Activated naive CD8-positive, alpha-beta T cell treated with anti-CD3 and anti-CD28 coated beads for 36 hours (primary cell): ENCODE measurements at places on chromosomes 3 and 15.

GRCh38 chr15:41286665-41287333 is 45.6 kb downstream of the OIP5 start:
- DNase-seq, result no peak

GRCh38 chr3:183819831-183820230 is 5.5 kb downstream of the MAP6D1 start:
- DNase-seq, result no peak

GRCh38 chr15:48060396-48060795 is 60.4 kb upstream of the SLC24A5 start:
- no peak for DNase-seq

- no peak for DNase-seq
Observed at GRCh38 chr3:123762805-123763204, 121.3 kb downstream of the MYLK start.

DNA sequence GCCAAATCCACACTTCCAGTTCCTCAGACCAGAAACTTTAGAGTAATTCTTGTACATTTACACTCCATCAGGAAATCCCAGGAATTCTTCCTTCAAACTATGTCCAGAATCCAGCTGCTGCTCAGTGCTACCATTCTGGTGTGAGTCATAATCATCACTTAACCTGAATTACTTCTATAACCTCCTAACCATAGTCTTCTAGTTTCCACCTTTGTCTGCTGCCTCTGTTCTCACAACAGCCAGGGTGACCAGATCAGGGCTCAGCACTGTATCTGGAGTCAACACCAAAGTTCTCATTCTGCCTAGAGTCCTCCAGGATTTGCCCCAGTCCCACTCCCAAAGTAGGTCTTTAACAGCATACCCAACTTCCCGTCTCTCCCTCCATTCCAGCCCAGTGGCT is 3.4 kb downstream of the CLDND1 start:
- no peak for DNase-seq

DNA sequence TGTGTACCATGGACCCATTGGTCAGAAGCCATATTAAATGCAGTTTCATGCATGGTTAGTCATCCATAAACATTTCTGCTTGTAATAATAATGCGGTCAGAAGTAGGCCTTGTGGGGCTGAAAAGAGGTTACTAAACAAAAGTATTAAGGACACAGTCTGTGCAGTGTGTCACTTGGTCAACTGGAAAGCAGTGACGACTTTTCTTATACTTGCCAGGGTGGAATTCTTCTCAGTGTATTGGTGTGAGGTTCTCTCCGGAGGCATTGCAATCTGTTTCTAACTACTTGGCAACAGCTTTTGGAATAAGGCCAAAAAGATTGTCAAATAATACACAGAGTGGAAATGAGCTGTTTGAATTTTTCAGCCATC is 46.8 kb downstream of the CHL1 start:
- DNase-seq, result no peak

- no peak for DNase-seq
Observed at GRCh38 chr15:51289290-51289689, 49.1 kb downstream of the CYP19A1 start.

- DNase-seq, result no peak
Observed at GRCh38 chr3:63927422-63928280, 15.5 kb upstream of the SCAANT1 start.

GRCh38 chr3:122688996-122689395 is 8.4 kb downstream of the PARP14 start:
- no peak for DNase-seq

GRCh38 chr3:152258448-152259393 is 10.0 kb upstream of the MBNL1 start:
- peak; percentile 74 for DNase-seq

DNA sequence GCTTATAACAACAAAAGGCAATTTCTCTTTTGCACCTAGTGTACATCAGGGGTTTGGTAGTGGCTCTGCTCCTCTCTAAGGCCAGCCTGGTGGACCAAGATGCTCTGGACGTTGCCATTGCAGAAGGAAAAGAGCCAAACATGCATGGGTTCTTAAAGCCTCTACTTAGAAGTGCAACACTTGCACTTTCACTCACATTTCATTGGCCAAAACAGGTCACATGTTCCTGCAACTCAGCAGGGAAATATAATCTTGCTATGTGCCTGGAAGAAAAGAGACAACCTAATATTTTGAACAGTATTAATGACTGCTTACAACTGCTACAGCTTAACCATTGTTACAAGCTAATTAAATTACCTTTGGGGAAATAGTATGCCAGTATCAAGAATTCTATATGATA is 182.9 kb downstream of the IL5RA start:
- DNase-seq, result no peak

GRCh38 chr3:45906681-45907407 is 20.5 kb downstream of the CCR9 start:
- no peak for DNase-seq

- no peak for DNase-seq
Observed at GRCh38 chr3:71180524-71180923, 403.0 kb downstream of the FOXP1 start.

DNA sequence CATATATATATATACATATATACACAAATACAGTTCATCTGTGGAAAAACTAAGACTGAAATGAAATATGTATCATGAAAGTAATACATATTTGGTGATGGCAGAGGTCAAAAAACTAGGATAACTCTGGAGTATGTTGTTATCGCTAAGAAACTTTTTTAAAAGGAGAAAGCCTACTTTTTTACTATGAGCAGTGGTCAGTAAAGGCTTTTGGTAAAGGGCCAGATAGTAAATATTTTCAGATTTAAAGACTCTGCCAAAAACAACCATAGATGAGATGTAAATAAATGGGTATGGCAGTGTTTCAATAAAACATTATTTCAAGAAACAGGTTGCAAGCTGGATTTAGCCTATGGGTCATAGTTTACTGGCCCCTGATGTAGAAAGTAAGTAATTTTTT is 93.8 kb upstream of the TGFBR2 start:
- DNase-seq, result no peak

- no peak for DNase-seq
Observed at GRCh38 chr3:88469216-88469615, 319.5 kb downstream of the C3orf38 start.

DNA sequence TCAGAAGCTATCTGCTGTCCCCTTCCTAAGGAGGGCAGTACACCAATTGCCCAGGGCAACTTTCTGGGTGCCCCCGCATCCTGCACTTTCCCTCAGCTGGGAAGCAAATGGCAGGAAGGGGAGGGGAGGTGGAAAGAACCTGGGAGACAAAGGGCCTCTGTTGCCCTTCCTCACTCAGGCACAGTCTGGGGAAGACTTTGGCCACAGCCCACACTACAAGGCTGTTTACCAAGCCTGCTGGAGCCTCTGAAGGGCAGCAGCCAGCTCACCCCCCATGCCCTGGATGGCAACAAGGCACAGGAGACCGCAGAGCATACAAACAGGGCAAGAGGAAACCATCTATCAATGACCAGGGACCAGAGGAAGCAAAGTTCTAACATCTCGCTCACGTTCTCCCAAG is 42.4 kb downstream of the ARRDC4 start:
- no peak for DNase-seq

DNA sequence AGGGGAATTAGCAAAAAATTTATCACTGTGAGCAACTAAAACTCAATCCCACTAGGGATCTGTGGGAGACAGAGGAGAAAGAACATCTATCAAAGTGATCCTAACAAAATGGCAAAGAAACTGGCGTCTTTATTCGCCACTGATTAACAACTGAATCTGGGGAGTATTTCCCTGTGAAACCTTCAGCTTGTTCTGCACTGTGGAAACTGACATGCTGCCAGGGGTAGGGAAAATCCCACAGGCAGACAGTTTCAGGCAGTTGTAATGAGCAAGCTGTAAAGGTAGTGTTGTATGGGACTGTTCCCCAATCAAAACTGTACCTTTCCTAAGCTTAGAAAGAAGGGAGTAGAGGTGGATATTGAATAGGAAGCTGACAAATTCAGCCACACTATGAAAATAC is 611.7 kb downstream of the VGLL3 start:
- no peak for DNase-seq

DNA sequence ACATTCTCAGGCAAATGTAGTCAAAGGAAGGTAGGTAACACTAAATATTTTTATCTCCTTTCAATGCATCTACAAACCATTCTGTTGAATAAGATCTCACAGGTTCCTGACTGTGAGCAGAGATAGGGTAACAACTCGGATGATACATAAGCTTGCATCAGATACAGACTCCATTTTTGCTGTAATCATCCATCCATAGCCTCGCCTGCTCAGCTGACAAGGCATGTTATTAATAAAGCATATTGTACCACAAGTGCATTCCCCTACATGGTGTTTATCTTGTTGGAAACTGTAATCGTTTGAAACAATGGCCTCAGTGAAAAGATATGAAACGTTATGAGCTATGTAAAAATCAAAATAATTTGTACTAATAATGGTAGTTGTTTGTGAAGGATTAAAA is 35.4 kb upstream of the TCF12 start:
- DNase-seq, result no peak

DNA sequence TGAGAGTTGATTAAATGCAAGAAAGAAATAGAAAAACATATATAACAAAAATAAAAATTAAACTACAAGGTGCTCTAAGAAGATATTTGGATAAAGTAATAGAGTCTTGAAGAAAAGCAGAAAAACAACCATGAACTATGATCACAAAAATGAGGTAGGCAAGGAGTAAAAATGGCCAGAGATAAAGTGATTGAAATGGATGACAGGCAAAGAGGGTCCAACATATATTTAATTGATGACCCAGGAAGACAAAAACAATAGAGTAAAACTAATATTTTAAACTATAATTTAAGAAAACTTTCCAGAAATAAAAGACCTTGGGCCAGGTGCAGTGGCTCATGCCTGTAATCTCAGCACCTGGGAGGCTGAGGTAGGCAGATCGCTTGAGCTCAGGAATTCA is 22.1 kb upstream of the WDR49 start:
- DNase-seq, result no peak

GRCh38 chr3:145972851-145973250 is 188.1 kb downstream of the PLOD2 start:
- DNase-seq, result no peak

GRCh38 chr3:73187328-73187727 is 125.9 kb downstream of the EBLN2 start:
- DNase-seq, result no peak

GRCh38 chr3:172569128-172570008 is 46.1 kb upstream of the TNFSF10 start:
- DNase-seq, result no peak

- DNase-seq, result no peak
Observed at GRCh38 chr3:35659768-35660167, 20.4 kb downstream of the ARPP21 start.

DNA sequence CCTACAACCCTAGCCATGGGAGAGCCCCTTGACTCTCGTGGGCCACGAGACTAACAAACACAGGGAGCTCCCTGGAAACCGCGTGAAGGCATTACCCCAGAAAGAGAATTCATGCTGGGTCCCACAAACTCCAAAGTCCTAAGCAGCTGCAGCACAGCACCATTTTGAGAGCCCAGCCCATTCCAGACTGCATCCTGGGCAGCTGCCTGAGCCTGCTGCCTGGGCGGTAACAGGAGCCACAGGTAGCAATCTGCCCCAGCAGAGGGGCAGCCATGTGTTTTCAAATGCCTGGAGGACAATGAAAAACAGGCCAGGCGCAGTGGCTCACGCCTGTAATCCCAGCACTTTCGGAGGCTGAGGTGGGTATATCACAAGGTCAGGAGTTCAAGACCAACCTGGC is 62.9 kb upstream of the TBC1D23 start:
- no peak for DNase-seq

DNA sequence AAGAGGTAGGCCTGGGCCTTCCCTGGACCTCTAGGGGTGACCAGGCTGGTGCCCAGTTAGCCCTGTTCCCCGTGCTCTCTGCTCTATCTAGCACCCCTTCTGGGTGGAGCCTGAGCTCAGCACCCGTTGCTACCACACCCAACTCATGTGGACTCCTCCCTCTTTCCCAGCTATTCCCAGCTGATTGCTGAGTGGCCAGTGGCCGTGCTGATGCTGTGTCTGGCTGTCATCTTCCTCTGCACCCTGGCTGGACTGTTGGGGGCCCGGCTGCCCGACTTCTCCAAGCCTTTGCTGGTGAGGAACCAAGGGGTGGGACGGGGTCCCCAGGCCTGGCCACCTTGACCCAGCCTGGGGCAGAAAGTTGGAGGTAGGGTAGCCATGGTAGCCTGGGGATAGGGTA is 6.2 kb downstream of the DISP2 start:
- no peak for DNase-seq

GRCh38 chr3:122395582-122395981 is 11.6 kb downstream of the FAM162A start:
- no peak for DNase-seq

GRCh38 chr3:242602-243355 is 46.2 kb downstream of the CHL1 start:
- DNase-seq, result no peak

DNA sequence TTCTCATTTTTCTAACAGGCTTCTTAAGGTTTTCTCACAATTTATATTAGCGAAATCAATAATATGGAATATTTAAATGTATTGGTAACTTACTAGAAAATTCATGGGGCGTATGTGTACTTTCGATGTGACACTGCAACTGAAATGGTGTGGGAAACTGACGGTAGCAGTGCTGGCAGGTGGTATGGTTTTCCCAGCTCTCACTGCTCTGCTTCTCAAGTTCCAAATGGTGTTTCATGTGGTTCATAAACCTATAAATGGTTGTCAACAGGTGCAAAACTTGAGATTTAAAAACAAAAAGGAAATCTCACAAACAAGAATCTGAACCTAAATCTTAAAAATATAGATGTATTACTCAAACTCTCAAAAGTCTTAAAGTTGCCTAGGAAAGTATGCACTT is 54.7 kb downstream of the ZNF280D start:
- DNase-seq, result no peak

DNA sequence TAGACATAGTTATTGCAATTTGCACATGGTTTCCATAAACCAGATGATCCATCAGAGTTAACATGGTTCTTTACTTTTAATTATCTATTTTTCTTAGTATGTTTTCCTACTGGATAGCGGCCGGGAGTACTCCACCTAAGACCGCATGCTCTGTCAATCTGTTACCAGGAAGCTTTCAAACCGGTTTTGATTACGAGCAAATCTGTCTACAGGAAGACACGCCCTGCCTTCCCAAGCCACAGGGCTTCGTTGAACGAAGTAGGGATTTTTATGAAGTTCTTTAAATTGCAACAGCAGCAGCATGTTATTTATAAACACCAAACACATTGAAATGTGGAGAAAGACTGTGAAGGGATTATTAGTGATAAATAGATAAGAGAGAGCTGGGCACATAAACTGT is 283.3 kb upstream of the ROBO2 start:
- no peak for DNase-seq

DNA sequence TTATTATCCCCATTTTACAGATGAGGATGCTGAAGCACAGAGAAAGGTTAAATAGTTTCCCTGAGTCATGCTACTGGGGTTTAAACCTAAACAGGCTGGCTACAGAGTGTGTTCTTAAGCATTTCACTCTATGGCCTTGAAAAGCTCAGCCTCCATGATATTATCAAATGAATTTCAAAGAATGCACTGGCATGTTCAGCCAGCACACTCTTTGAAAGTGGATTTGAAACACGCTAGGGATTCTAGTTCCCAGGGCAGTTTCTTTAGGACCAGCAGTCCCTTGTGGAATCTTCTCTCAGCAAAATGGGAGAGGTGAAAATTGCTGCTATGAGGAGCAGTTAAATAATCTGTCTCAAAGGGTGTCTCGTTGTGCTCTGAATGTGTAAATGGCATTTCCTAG is 213.3 kb downstream of the EPHB1 start:
- no peak for DNase-seq

- no peak for DNase-seq
Observed at GRCh38 chr3:18234717-18235335, 190.3 kb downstream of the SATB1 start.
